H9 (cell line): ENCODE measurements at places on chromosomes 2 and 18.

DNA sequence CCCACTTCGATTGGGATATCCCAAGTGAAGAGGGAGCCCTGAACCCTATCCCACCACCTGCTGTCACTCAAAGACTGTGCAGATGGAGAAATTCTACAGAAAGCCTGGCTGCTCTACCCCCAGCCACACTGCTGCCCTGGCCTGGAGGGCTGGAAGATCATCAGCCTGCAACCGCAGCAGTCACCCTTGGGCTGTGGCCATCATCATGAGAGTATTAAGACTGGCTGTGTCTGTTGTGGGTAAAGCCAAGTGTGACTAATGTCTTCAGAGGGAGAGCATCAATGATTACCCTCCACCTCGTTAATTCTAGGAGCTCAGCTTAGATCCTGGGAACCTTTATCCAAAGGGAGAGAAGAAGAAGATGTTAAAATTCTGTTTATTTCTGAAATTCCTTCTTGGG lies 221.5 kb downstream of the TFCP2L1 start:
- no peak for DNase-seq

DNA sequence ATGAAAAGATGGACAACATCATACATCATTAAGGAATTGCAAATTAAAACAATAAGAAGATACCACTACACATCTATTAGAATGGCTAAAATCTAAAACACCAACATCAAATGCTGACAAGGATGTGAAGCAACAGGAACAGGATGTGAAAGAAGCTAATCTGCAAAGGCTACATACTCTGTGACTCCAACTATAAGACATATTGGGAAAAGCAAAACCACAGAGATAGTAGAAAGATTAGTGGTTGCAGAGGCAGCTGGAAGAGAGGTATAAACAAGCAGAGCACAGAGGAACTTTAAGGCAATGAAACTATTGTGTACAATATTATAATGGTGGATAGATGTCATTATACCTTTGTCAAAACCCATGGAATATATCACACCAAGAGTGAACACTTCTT lies 393.7 kb upstream of the RAB6C start:
- DNase-seq = no peak

DNA sequence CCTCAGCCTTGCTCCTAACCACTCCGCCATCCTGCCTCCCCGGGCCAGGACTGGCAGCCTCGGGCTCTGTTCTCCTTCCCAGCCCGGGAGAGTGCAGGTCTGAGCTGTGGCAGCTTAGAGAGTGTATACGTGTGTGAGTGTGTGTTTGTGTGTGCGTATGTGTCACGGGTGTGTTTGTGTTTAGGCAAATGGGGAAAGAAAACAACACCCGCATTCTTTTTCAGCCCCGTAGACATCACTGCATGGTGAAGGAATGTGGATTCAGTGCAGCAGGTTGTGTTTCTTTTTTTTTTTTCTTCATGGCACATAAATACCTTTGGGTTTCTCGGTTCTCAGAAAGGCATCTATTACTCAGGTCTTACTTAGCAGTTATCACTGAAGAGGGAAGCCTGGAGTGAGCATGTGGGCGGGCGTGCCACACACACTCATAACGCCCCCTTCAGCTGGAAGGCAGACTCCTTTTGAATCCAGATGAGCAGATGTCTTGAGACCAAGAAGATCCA lies 44.2 kb downstream of the GLI2 start:
- DNase-seq = no peak

GRCh38 chr2:62054029-62054791 lies 141.7 kb upstream of the B3GNT2 start:
- DNase-seq = no peak

DNA sequence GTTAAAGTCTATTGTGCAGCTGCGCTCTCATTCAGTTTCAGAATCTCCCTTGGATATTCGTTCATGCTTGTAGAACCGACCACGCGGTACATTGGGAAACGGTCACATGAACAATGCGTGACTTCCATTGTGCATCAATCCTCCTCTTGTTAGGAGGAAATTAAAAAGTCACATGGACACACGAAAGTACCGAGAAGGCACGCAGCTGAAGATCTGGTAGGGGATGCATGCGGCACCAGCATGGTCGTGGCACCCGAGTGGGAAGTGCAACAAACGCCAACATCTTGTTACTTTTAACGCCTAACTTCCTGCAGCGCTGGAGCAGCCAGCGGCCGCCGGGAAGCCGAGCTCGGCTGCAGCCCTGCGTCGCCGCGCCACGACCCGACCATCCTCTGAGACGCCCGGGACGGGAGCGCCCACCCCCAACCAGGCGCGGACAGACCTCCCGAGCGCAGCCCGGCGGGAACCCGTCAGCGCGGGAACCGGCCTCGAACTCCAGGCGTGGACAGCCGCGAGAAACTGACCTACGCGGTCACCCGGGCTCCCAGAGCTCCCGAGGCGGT lies 412 bp downstream of the OSBPL1A start:
- no peak for DNase-seq

GRCh38 chr2:136613096-136613495 lies 152.2 kb upstream of the THSD7B start:
- DNase-seq = no peak

- DNase-seq = no peak
Measured at GRCh38 chr2:133791191-133791590, 222.9 kb upstream of the NCKAP5 start.

DNA sequence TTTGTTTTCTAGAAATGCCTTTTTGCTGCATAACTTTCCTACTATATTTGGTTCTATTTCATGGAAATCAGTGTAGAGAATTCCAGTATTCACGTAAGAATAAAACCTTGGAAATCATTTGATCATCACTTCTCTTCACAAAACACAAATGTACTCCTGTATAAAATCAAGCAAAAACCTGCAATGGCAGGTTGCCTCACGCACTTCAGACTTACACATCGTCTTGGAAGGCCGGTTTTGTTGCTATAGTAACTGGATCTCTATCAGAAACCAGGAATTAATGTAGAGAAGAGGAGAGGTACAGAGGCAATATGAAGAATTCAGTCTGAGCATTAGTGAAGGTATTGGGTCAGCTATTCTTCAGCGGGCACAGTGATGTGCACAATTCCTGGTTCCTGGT lies 370.7 kb upstream of the CYRIA start:
- no peak for DNase-seq

DNA sequence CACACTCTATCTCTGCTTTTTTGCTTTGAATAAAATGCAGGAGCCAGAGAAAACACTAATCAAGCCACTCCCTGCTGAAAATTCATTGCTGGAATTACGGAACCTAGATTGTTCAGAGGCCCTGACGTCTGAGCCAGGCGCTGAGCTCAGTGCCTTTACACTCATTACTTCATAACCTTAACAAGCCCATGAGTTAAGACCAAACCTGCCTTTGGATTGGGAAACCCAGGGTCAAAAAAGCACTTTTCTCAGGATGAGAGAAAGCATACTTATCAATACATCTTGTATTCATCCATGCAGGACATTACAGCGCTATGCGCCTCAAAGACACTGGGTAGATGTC lies 762 bp downstream of the INO80C start:
- no peak for DNase-seq

- no peak for DNase-seq
Measured at GRCh38 chr2:119960821-119961220, 52.1 kb upstream of the EPB41L5 start.

- DNase-seq = no peak
Measured at GRCh38 chr2:12714391-12715221, 2.1 kb upstream of the TRIB2 start.

DNA sequence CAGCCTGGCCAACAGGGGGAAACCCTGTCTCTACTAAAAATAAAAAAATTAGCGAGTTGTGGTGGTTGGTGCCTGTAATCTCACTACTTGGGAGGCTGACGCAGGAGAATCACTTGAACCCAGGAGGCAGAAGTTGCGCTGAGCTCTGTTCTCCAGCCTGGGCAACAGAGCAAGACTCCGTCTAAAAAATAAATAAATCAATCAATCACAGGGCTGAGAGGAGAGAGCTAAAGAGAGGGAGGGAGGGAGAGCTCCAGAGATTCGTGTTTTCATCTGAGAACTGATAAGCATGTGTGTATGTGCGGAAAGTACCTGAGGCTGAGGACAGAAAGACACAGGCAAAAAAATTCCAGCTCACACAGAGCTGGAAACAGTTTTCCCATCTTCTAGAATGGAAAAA lies 37.2 kb upstream of the DYNC2LI1 start:
- no peak for DNase-seq

DNA sequence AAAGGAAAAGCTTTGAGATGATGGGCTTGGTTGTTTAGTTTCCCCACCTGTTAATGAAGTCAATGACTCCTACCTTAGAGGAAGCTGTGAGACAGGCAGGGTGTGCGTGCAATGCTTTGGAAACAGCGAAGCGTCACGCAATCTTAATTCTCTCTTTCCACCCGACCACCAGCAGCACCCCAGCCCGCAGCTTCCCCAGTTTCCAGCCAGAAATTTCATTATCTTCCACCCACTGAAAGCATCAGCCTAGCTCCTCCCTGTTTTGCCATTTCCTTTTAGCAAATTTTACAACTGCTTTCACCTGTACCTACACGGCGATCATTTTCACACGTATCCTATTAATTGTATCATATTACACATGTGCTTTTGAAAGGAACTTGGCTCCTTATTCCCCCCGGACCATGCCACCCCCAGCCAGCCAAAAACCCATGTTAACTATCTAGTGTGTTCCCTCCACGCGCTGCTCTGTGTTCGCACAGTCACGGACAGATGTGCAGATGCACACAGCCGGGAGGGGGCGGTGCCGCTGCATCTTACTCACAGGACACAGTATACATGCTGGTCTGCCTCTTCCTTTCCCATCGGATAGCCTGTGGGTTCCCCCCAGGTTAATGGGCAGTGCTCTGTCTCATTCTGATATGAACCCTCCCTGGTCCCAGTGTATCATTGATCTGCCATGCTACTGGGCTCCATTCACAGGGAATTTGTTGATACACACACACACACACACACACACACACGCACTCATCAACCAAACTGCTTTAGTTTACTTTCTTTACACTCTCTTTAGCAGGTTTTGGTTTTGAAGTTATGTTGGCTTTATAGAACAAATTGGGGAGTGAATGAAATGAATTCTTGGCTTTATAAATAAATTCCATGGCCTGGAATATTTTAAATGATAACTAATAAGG lies 22.4 kb downstream of the CYP27C1 start:
- DNase-seq = peak; percentile 81

- peak; percentile 92 for DNase-seq
Measured at GRCh38 chr18:48446582-48447225, 37.5 kb upstream of the ZBTB7C start.

DNA sequence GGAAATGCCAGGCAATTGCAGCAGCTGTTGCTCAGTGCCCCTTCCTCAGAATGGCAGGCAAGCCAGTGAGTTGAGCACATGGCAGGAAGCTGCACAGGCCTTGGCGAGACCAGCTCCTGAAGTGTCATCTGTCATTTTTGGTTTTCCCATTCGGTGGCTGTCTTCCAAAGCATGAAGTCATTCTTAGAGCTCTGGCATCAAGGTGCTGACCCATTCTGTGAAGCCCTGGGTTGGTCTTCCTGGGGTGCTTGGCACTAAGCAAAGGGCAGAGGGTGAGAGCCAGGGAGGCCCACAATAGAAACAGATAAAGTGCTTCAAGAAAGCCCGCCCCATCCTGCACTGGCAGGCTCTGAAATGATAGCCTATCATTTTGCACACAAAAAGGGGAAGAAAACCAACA lies 150.5 kb downstream of the VAPA start:
- no peak for DNase-seq

DNA sequence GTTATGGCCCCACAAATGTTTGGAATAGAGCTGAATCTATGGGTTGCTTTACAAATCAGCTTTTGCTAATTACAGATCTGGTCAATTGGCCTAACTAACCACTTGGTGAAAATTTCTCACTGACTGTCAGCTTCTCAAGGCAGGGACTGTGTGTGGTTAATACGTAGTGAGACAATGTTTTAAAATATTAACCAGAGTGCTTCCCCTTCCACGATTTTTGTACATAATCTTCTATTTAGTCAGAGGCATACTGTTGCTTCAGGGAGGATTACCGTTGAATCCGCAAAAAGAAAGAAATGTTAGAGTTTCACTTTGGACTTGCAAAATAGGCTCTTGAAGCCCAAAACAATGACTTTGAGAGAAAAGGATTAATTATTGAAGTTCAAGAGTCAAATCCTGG lies 14.9 kb upstream of the KCNS3 start:
- DNase-seq = no peak

GRCh38 chr2:218849721-218850120 lies 9.9 kb upstream of the WNT6 start:
- DNase-seq = no peak

- DNase-seq = peak; percentile 37
Measured at GRCh38 chr18:48948112-48949049, 2.4 kb downstream of the SMAD7 start.

DNA sequence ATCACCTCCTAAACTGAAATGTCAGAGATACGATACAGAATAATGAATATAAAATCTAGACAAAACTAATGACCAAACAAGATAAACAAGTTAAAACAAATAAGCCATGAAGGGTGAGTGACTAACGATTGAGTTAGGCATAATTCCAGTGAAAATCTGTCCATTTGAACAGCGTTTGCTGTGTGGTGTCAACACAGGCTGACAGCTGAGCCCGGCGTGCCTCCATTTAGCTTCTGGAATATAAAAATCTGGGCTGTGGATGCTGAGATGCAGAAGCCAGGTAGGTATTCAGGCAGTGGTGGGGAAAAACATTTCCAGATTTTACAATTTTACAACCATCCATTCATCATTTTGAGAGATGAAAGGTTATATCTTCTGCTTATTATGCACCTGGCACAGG lies 2041.4 kb upstream of the CELF4 start:
- no peak for DNase-seq

- no peak for DNase-seq
Measured at GRCh38 chr2:183838295-183838694, 714.1 kb downstream of the NUP35 start.

DNA sequence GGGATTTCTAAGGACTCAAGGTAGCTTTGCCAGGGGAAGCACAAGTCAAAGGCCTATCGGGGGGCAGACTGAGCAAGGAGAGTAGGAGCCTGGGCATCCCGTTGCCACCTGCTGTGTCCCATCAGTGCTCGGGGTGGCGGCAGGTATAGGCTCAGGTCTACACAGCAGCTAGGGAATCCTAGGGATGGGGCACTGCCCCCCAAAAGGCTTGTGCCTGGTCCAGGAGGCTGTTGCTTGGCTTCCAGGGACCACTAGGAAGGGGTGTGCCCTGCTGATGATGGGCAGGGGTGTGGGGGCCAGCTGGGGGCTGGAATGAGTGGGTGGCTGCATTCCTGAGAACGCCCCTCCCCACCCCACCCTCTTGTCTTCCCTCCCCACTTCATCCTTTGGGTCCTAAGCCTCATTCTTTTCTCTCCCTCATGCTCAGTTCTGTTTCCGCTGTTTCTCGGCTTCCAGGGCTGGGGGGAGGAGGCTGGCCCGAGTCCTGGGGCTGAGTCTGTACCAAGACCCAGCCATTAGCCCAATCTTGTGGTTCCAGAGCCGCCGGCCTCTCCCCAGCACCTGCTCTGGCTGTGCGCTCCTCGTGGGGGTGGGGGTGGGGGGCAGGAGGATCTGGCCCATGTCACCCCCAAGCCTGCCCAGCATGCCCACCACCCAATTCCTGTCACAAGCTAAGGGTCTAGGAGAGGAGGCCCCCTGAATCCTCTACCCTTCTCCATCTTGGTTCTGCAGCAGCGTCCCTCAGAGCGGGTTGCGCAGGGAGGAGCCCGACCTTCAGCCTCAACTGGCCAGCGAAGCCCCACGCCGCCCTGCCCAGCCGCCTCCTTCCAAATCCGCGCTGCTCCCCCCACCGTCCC lies 12.8 kb downstream of the SPEG start:
- DNase-seq = no peak

- peak; percentile 98 for DNase-seq
Measured at GRCh38 chr2:27133905-27134780, at the start of gene PREB. PREB (minus strand) TSS chr2:27134636; CDS start chr2:27134421, 215 bp downstream.

- DNase-seq = no peak
Measured at GRCh38 chr2:46336283-46336959, 39.2 kb downstream of the EPAS1 start.
